Type B pancreatic cell (in vitro differentiated cells): ENCODE measurements at places on chromosomes 4 and X.

DNA sequence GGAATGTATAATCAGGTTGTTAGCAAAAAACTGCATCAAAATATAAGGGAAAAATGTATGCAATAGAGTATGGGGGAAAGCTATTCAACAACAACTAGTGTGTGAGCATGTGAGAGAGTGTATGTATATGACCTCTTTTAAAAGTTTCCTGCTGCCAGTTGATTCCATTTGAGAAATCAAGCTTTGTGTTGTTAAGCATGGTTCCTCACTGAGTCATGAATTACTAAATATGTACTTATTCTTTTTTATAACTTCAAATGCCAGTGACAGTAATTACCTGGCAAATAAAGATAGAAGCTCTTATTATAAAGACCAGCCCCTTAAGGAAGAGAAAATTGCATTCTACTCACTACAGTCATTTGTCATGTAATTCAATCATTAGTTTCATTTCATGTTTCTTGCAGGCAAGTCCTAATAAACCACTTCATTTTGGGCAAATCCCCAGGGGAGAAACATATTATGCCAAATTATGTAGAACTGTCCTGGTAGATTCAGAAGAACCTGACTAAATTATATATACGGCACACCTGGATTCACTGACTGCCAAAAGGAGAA, 19.2 kb downstream of the RASGEF1B start:
- no peak for DNase-seq

DNA sequence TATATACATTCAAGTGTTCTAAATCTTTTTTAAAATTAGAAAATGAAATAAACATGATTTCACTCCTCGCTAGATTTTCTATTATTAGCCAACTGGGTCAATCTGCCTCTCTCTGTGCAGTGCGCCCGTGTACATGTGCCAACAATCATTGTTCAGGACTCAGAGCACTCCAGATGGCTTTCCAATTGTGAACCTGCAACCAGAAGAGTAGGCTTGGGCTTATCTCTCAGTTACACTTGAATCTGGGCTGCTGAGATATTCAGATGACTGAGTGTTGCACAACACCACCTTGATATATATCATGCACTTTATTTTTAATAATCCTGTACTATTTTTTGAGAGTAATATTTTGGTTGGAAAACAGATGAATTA, 184.0 kb upstream of the FSTL5 start:
- DNase-seq: no peak

GRCh38 chrX:134821901-134822300, 163.6 kb upstream of the PLAC1 start:
- DNase-seq: no peak

- DNase-seq: no peak
Observed at GRCh38 chr4:176999935-177000543, 207.3 kb upstream of the VEGFC start.

DNA sequence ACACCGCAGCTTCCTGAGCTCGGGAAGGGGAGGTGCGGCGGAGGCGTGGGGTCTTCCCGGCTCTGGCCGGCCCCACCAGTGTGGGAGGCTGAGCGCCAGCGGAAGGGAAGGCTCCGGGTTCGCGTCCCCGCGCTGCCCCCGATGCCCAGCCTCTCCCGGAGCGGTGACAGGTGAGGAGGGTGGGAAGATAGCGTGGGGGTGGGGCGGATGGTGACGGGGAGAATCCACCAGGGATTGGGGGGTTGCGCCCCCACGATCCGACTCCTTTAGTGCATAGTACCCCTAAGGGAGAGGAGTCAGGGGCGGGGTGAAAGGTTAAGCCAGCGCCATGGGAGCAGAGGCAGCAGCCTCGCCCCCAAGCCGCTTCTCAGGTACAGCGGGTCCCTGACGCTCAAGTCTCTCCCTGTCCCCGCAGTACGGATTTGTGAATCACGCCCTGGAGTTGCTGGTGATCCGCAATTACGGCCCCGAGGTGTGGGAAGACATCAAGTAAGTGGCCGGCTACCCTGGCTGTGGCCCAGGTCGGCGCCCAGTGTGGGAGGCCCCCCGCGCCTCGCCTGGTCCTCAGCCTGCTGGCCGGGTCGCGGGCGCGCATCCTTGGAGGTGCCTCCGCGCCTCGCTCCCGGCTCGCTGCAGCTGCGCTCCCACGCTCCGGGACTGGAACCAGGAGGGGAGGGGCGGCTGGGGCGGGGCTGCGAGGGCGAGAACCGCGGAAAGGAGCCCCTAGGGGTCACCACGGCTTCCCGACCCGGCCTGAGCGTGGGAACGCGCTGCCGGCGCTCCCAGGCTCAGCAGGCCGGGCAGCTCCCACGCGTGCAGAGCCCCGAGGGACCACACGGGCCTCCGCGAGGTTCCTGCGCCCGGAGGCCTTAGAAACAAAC, 791 bp downstream of the GUCY1B1 start:
- peak; percentile 73 for DNase-seq

- no peak for DNase-seq
Observed at GRCh38 chrX:23228950-23229448, 105.7 kb upstream of the PTCHD1 start.

DNA sequence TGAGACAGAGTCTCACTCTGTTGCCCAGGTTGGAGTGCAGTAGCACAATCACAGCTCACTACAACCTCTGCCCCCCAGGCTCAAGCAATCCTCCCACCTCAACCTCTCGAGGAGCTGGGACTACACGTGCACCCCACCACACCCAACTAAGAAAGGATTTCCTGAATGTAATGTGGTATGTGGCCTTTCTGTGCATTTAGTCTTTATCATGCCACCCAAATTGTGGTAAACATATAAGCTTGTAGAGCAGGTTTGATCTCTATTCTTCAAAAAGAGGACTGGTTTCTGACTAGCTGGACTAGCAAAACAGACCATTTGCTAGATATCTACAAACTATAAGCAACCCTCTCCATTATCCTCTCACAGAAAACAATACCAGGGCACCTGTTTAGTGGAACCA, 33.6 kb downstream of the ELOVL6 start:
- DNase-seq: no peak
